ENCODE measurements at places on chromosomes 13 and 19.
A peak's percentile ranks its signal among the peaks of the same experiment; 100 is the strongest.

DNA sequence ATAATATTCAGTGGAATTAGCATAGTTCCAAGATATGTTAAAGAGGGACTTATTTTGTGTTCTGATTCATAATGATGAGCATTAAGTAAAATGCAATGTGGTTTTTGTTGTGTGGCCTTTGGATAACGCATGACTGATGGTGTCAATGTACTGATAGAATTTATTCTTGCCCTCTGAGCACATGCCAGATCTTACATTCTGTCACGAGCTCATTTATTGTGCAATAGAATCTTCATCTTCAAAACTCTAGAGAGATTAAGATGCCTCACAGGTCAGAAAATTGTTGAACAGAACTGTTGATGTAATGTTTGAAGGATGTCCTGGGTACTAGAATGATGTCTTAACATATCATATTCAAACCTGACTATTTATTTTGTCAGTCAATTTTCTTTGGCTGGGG is 148.0 kb upstream of the HTR2A start:
- no peak for DNase-seq

- no peak for DNase-seq
Measured at GRCh38 chr19:33435706-33436359, 62.3 kb downstream of the CEBPG start.

DNA sequence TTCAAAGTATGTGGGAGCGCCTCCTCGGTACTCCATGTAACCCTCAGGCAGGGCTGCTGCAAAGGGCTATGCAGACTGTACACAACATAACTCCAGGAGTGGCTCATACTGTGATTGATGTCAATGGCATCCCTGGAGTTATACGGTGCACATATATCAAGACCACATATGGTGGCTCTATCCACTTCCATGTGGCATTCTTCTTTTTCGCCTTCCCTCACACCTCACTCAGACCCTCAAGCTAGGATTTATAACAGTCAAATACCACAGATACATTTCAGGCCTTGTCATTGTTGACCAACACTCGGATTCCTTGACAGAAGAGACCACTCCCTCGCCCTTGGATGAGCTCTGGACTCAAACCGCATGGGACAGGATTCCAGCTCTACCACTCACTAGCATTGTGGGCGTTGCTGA is 11.3 kb upstream of the UBL3 start:
- DNase-seq = no peak

DNA sequence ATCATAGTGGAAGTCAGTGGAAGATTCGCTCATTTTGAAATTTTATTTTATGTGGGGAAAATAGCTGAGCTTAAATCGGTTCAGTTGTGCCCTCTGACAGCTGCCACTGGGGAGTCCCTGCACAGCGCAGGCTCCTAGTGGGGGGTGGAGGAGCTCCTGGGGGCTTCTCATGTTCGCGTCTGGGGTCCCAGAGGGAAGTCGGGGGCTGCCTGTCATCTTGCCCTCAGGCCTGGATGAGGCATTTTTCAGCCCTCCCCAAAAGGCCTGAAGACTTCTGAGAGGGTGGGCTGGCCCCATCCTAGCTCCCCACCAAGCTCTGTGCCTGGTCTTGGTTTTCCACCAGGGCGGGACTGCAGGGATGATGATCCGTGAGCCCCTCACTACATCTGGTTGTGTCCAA is 82.1 kb downstream of the CHST8 start:
- DNase-seq = no peak

GRCh38 chr13:26881154-26881553 is 120.6 kb upstream of the GPR12 start:
- DNase-seq = no peak

DNA sequence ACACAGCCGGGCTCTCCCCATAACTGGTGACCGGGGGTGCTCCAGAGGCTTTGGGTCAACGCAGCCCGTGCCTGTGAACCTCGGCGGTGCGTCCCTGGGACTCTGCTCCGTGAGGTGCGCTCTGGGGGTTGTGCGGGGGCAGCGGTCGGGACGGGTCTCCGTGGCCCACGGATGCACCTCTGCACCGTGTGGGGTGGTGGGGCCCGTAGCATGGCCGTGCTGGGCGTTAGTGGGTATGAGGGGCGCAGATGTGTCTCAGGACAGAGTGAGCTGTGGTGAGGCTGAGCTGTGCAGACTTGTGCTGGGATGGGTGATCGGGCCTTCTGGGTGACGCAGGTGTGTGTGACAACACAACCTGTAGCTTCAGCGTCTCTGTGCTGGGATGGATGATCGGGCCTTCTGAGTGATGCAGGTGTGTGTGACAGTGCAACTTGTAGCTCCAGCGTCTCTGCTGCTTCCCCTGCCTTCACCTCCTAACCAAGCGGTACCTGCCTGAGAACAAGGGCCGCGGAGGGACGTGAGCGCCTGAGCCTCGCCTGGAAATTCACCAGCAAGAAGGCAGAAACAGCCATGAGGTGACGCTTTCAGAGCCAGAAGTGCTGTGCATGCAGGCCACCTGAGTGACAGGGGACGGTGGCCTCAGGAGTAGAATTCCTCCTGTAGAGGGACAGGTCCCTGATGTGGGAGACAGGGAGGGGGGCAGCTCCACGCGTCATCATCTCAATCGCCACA is 599 bp downstream of the ZNF331 start:
- no peak for DNase-seq

DNA sequence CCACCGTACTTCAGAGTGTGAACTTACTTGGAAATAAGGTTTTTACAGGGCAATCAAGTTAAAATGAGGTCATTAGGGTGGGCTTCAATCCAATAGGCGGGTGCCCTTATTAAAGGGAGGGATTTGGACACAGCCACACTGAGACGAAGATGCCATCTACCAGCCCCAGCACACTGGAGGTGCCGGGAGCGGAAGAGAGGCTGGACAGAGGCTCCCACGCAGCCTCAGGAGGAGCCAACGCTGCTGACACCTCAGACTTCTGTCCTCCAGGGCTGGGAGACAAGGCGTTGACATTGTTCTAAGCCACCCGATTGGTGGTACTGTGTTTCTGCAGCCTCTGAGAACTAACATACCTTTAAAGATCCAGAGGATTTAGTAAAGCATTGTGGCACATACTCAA is 12.6 kb upstream of the RAB20 start:
- DNase-seq = no peak

- no peak for DNase-seq
Measured at GRCh38 chr13:35695448-35695770, 218.9 kb upstream of the MAB21L1 start.

- no peak for DNase-seq
Measured at GRCh38 chr13:82822935-82823334, 1059.3 kb downstream of the SLITRK1 start.

- DNase-seq = no peak
Measured at GRCh38 chr13:66305961-66306617, 924.0 kb downstream of the PCDH9 start.

GRCh38 chr13:27522847-27523246 is 72.5 kb upstream of the MTIF3 start:
- no peak for DNase-seq

- DNase-seq = no peak
Measured at GRCh38 chr13:85657942-85658341, 141.3 kb downstream of the SLITRK6 start.

GRCh38 chr19:33110137-33110910 is 21.6 kb upstream of the WDR88 start:
- DNase-seq = no peak

- no peak for DNase-seq
Measured at GRCh38 chr13:46168783-46169182, 13.2 kb downstream of the LCP1 start.

DNA sequence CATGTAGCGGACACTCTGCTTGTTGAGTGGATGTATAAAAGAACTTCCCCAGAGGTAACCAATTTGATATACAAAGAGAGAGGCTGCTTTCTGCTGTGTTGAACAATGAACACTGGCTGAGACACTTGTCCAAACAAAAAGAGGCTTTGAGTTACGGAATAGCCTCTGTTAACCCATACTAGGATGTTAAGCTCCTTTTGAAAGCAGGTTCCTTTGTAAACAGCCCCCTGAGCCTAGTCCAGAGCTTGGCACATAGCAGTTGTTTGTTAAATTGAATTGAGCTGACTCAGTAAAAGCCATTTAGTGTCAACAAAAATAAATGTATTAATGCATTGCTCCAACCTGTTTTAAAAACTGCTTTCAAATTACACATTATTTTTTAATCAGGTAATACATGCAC is 200.1 kb downstream of the MZT1 start:
- no peak for DNase-seq

GRCh38 chr19:39878398-39878797 is 32.2 kb upstream of the FBL start:
- no peak for DNase-seq

- DNase-seq = no peak
Measured at GRCh38 chr19:2623798-2624197, 78.7 kb downstream of the GNG7 start.

- no peak for DNase-seq
Measured at GRCh38 chr19:1047696-1048147, 7.8 kb downstream of the ABCA7 start.

DNA sequence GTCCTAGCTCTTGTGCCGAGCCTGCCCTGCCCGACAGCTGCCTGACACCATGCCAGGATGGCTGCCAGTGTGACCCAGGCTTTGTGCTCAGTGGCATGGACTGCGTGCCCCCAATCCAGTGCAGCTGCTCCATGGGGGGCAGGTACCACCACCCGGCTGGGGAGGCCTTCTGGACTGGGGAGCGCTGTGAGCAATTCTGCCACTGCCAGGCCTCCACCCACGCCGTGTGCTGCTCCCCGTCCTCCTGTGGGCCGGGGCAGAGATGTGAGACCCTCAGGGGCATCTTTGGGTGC is 9.4 kb upstream of the FXYD3 start:
- no peak for DNase-seq

GRCh38 chr13:76213423-76213904 is 577.3 kb downstream of the LMO7 start:
- DNase-seq = no peak

DNA sequence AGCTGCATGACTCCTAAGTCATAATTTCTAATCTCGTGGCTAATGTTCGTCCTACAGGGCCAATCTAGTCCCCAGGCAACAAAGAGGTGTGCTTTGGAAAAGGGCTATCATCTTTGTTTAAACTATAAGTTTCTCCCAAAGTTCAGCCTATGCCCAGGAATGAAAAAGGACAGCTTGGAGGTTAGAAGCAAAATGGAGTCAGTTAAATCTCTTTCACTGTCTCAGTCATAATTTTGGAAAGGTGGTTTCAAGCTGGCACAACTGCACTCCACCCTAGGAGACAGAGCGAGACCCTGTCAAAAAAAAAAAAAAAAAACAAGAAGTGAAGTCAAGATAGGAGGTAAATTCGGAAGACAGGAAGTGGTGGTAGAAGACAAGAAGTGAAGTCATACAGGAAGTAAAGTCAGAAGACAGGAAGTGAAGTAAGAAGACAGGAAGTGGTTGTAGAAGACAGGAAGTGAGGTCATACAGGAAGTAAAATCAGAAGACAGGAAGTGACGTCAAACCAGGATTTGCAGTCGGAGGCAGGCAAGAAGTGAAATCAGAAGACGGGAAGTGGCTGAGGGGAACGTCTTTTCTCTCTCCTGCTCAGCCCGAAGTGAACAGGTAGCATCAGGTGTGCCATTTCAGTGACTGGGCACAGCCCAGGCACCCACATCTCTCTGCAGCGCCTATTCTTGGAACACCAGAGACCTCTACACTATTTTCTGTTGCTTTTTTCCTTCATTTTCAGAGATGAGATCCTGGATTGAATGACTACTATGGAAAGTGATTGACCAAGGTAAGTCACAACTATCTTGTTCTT is 32.2 kb downstream of the GP6 start:
- DNase-seq = peak; percentile 14

DNA sequence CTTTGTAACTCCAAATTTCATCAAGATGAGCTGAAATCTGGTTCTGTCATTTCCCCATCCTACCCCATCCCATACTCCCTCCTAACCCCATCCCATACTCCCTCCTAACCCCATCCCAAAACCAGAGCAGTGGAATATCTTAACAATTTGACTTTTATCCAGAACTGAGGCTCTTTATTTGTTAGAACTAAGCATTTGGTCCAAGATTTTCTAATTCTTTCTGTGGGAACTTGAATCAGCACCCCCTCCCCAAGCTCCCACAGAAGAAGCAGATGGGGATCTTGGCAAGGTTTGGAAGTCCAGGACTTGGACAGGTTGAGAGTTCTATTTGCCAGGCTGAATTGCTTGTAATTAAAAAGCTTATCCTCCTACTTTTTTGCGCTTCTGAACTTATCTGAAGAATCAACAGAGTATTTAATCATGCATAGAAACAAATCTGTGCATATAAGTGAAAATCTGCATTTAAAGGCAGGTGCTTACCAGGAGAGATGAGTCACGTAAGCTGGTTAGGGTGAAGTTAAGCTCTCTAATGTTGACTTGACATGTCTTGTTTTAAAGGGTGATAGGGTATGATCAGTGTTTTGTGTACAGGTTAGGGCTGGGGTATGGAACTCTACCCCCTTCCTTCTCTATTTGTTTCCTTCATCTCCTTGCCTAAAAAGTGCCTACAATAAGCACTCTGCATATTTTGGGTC is 111.1 kb downstream of the COG6 start:
- DNase-seq = no peak

GRCh38 chr13:23671897-23672296 is 101.7 kb downstream of the TNFRSF19 start:
- DNase-seq = no peak

DNA sequence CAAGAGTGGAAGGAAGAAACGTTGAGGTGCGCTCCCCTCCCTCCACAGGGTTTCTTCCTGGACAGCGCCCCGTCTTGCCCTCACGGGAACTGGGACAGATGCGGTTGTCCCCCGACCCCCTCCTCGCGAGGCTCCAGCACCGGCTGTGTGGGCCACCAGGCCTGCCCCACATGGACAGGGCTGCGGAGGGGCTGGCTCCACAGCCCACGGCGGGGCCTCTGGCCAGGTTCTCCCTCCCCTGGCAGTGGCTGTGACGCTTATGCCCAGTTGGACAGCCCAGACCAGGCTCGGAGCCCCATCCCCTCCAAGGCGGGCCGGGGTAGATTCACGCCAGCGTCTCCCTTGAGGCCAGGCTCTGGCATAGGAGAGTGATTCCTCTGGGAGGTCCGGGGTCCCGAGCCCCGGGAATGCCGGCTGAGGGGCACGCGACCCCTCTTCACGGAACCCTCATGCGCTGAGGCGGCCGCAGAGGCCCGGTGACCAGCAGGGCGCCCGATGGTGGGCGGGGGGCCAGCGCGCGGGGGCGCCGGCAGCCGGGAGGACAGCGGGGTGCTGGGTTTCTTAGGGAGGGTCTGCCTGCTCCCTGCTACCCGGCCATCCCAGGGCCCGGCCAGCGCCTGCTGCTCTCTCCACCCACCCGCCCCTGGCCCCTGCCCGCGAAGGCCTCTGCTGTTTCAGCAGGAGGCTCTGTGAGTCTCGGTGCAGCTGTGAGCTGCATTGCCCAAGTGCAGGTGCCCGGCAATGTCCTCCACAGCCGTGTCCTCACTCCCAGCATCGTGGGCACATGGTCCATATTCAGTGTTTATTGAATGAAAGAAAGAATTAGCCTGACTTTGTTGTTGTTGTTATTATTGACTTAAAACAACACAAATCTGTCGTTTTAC is 20.3 kb upstream of the GAS6 start:
- DNase-seq = no peak

- no peak for DNase-seq
Measured at GRCh38 chr19:39265321-39265916, 2.8 kb upstream of the IFNL2 start.

DNA sequence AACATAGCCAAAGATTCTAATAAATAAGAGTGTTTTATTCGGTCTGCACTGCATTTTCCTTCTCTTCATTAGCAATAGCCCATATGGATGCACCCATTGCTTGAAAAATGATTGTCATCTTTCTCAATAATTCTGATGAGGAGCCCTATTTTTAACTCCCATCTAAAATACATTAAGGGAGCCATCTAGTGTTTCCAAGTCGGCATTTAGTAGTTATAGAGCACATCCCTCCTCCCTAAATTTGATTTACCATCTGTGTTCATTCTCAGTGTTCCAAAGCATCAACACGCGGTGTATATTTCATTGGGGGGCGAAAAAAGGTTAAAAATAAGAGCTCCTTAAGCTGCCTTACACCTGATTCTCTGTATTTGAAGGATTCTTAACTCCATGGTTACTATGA is 119.2 kb upstream of the IPO5 start:
- no peak for DNase-seq

Measured in stimulated activated CD4-positive, alpha-beta T cell treated with anti-CD3 and anti-CD28 coated beads, Interleukin-2, amount 100 ng/mL, for 4 hours (primary cell).